Posterior vena cava (tissue), 2 donors: ENCODE measurements at places on chromosomes 7 and 10.

DNA sequence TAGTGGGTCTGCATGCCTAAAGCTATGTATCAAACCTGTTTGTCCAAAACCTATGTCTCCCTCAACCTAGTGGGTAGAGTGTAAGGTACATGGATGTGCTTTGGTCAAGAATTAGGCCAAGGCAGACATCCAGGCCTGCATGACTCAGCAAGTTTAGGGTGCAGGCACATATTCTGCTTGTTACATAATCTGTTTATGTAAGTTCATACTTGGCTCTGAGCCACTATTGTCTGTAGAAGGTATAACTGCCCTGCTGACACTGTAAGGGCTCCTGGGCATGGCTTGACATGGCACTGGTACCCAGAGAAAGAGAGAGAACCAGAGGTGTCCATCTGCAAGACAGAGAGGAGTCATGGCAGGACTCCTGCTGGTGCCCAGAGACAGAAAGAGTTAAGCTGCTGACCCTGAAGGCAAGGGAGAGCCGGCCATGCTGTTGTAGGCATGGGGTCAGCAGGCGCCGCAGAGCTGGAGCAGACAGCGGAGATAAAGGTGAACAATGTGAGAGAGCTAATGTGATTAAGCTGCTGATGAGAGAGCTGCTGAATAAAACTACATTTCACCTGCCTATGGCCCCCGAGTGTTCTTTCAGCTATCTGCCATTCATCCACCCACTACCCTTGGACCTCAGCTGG lies 118.5 kb upstream of the TMEM106B start:
- DNase-seq = no peak

- peak; percentile 79 for DNase-seq
Observed at GRCh38 chr7:50342616-50343114, 38.1 kb downstream of the IKZF1 start.

DNA sequence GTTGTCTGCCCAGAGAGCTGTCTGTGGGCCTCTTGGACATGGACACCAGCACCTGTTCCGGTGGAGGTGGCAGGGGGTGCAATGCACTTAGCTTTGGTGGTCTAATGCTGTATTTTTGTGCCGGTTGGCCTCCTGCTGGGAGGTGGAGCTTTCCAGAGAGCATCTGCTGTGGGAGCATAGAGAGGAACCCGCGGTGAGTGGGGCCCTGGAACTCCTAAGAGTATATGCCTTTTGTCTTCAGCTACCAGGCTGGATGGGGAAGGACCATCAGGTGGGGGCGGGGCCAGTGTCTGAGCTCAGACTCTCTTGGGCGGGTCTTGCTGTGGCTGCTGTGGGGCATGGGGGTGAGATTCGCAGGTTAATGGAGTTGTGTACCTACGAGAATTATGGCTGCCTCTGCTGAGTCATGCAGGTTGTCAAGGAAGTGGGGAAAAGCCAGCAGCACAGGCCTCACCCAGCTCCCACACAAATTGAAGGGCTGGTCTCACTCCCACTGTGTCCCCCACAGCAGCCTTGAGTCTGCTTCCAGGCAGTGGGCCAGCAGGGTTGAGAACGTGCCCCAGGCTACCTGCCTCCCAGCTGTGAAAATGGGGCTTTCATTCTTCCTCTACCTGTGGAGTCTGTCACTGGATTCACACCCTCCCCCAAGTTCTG lies 29.0 kb downstream of the JAKMIP3 start:
- DNase-seq = peak; percentile 73

DNA sequence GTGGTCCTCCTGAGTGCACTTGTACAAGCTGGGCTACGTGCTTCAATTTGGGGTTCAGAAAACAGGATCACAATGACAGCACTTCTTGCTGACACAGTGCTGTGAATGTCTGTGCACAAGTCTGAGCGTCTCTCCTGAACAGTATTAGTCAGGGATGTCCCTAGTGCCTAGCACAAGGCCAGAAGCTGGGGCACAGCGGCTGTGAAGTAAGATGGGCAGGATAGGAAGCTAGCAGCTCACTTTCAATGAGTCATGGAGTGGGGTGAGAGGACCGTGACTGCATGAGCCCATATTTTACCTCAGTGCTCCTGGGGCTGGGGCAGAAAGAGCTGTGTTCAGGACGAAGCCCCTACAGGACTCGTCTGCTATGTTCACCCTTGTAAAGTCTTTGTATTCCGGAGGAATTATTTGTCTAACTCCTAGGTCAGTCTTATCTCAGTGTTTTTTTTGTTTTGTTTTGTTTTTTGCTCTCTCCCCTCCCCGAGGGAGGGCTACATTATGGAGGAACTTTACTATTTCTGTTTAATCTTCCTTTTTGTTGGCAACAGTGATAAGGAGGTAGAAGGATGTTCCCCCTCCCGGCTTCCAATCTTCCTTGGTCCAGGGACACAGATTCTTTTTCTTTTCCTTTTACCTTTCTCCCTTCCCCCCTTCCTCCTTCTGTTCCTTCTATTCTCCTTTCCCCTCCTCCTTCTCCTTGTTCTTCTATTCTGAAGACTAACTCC lies 2.8 kb upstream of the LRMDA start:
- DNase-seq = no peak

DNA sequence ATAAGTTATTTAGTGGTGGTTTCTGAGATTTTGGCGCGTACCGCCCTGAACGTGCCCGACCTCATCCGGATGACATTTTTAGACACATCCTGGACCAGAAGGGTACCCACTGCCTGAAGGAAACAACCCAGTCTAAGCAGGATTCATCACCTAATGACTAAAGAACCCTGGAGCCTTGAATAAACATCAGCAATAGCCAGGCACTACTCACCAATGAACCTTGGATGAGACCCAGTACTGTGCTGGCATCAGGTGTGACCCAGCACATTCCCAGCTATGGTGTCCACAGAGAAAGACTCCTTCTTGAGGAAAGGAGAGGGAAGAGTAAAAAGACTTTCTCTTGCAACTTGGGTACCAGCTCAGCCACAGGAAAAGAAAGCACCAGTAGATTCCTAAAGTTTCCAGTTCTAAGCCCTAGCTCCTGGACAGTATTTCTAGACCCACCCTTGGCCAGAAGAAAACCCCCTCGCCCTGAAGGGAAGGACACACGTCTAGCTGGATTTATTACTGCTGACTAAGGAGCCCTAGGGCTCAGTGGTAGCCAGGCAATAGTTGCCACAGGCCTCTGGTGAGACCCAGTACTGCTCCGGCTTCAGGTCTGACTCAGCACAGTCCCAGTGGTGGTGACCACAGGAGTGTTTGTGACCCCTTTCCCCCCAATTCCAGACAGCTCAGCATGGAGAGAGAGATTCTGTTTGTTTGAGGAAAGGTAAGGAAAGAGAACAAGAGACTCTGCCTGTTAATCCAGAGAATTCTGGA lies 32.5 kb downstream of the ZNF277 start:
- no peak for DNase-seq

DNA sequence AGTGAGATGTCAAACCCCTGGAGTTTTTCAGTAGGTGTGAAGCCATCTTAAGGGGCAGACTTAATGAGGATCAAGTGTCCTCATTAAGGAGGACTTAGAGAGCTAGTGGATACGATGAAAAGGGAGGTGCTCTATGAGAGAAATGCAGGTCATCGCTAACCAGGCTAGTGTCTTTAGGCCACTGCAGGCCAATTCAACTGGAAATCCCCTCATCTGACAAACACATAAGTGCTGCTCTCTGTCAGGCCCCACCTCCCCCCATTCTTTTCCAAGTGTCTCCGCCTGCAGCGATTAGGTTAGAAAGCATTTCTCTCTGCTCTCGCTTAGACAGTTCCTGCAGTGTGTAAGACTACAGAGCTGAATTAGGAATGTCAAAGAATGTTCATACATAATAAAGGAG lies 33.7 kb downstream of the RBM28 start:
- DNase-seq = no peak

DNA sequence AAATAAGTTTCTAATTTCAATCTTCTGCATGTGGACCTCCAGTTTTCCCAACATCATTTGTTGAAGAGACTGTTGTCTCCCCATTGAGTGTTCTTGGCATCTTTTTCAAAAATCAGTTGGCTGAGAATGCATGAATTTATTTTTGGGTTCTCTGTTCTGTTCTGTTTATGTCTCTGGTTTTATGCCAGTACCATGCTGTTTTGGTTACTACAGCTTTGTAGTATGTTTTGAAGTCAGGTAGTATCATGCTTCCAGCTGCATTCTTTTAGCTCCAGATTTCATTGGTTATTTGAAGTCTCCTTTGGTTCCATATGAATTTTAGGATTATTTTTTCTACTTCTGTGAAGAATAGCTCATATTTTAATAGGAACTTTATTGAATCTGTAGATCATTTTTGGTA lies 21.2 kb upstream of the SFTPD start:
- no peak for DNase-seq
